ENCODE measurements at places on chromosomes 2 and 18.
A peak's percentile ranks its signal among the peaks of the same experiment; 100 is the strongest.

- no peak for DNase-seq
Observed at GRCh38 chr2:104938231-104938941, 84.5 kb downstream of the POU3F3 start.

DNA sequence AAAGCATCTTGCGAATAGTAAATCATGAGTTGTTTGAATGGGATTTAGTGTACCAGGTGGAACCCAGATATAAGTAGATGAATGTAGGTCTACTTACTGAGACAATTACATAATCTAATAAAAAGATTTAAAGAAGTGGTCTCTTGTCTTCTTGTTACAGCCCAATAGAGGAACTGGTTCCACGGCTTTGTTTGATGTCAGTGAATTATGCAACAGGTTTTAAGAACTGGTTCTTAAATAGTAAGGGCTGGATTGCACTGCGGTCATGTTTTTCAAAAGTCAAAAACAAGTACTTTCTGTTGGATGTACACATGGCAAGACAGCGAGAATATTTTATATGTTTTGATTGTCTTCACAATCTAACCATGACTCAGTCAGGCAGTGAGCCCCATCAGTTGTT is 15.4 kb upstream of the SLC9A2 start:
- no peak for DNase-seq

- peak; percentile 94 for DNase-seq
Observed at GRCh38 chr2:234203135-234203984, 152.9 kb downstream of the SPP2 start.

DNA sequence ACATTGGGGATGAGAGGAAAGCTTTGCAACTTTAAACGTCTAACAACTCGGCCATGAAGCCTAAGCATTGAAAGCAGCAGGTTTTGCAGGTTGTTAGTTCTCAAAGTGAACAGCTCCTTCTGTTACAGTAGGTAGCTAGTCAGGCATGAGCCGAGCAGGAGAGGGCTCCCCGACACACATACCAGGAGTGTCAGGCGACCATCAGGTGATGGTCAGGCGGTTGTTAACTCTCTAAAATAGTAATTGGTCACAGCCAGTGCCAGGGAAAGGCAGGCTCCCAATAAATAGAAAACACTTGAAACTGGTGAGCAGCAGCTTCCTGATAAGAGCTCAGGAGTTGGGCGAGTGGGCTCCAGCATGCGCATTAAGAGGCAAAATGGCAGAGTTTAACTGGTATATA is 53.5 kb upstream of the DAPL1 start:
- no peak for DNase-seq

- DNase-seq = peak; percentile 40
Observed at GRCh38 chr2:225074366-225074765, 32.1 kb upstream of the DOCK10 start.

- DNase-seq = no peak
Observed at GRCh38 chr2:201383136-201383535, 26.0 kb upstream of the FLACC1 start.

- DNase-seq = no peak
Observed at GRCh38 chr2:182321096-182321495, 105.7 kb downstream of the PDE1A start.

DNA sequence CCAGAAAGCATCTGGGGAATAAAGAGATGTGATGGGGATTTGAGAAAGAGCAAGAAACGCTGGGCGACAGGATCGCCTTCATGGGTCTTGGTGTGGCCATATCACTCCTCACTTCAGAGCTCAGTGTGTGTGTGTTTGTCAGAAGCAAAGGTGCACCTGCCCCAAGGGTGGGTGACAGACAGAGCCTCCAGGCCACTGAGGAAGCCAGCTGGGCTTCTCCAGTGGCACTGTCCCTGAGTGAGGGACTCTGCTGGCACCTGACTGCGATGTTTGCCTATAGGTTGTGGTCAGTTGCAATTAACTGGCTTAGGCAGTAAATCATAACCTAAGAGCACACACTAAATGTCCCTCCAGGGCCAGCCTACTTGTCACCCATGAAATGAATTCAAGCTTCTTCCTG is 23.5 kb upstream of the GNAL start:
- DNase-seq = no peak

DNA sequence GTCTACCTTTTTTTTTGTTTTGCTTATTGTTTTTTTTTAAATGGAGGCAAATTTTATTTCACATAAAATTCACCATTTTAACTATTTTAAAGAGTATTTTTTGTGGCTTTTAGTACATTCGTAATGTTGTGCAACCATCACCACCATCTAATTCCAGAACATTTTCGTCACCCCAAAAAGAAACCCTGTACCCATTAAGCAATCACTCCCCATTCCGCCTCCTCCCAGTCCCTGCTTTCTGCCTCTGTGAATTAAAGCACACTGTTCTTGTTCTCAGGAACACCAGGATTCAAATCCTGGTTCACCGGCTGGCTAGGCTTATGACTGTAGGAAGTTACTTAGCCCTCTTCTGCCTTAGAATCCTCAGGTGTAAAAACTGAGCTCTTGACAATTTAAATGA is 36.9 kb upstream of the EPAS1 start:
- no peak for DNase-seq

DNA sequence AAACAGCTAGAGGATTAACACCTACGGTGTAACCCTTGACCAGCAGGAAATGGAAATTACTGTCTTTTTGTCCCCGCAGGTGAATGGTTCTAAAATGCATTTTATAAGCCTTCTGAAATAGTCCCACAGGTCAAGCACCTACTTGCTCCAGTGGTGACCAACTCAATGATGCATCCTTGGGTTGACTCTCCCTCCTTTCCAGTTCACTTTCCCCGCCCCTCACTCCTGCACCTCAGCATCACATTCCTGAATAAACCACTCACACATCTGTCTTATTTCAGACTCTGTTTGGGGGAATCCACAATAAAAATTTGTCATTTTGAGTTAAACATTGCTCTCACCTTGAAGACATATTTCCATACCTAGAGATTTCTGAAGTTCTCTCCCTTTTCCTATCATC is 446.0 kb upstream of the TNP1 start:
- DNase-seq = no peak

DNA sequence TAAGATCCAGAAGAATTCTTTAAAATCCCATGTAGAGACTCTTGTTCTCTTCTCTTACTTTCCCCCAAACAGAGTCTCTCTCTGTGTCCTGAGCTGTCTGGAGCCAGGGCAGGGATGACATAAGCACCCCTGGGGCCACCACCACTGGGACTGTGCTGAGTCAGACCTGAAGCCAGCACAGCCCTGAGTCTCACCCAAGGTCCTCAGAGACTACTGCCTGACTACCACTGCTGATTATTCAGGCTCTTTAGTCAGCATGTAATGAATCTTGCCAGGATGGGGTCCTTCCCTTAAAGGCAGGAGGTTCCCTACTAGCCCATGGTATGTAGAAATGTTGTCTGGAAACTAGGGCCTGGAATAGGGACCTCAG is 34.9 kb upstream of the DYNC1I2 start:
- DNase-seq = peak; percentile 89

DNA sequence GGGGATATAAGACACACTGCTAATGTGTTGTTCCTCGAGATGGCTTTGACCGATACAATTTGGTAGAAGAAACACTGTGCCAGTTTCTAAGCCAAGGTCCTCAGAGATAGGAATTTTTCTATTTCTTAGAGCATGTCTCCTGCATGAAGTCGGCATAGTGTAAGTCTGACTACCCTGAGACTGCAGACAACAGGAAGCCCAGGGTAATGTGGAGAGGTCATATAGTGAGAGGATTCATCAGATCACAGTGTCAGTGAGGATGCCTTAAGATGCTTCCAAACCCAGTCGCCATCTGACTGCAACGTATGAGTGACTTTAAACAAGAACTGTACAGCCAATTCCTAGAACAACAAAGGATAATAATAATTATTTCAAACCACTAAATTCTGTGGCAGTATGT is 818.3 kb upstream of the GYPC start:
- DNase-seq = no peak

DNA sequence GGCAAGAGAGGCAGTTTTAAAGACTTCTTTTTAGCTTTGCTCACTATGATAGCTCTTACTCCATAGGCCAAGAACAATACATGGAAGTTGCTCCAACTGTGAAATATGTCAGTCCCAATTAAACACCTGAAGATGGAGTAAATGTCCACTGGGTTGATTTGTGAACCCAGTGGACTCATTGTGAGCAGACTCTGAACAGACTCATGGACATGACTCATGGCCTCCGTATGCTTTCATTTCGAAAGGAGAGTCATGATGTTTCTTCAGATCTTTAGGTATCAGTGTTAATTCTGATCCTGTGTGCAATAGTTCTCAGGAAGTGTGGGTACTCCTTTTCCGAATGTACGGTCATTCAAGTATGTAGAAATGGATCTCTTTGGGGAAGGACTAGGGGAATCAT is 5.4 kb upstream of the CWC22 start:
- peak; percentile 55 for DNase-seq

DNA sequence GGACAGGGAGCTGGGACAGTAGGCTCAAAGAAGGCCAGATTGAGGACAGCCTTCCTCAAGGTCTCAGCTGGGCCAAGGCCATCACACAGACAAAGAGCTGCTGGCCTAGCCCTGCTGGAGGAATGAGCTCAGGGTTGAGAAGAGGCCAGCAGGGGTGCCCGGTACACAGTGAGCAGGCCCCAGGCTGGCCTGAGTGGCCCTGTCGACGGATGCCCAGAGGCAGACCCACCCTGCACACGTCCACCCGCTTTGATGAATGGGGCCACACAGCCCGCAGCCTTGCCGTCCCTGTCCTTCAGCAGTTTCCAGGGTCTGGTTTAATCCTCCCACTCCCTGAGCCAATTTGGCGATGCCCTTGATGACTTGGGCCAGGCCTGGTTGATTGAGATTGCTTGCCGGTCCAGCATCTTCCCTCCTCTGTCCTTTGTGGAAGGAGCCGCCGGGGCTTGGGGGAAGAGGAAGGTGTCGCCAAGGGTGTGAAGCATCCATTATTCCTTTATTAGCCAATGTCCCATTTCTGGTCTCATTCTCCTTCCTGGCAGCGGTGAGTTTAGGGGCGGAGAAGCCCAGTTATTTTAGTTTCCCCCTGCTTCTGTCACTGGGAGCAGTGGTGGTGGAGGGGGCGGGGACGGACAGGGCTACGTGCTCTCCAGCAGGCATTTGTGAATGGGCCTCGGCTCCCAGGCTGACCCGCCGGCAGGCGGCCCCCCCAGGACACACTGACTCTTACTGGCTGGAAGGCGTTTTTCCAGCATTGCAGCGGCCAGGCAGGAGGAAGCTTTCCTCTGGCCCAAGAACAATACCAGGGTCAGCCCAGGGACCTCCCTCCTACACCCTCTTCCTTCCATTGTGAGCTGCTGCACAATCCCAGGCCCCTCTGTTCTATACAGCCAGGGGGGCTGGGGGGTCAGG is 141.8 kb downstream of the CTIF start:
- no peak for DNase-seq

DNA sequence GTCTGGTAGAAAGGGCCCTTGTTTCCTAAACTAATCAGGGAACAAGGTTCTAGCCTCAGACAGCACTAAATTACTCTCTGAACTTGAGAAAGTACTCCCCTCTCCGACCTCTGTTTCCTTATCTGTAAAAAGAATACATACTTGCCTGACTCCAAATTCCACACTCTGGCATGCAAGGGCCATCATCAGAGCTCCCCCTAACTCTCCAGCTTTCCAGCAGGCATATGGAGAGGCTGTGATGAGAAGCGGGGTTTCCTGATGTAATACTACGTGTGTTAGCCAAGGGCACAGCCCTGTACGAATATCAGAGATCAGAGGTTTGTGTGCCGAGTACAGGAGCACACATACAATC is 1.8 kb upstream of the EVA1A start:
- DNase-seq = no peak

- no peak for DNase-seq
Observed at GRCh38 chr2:45259547-45260160, 250.4 kb upstream of the SIX2 start.

GRCh38 chr2:99571954-99572353 is 82.1 kb upstream of the REV1 start:
- DNase-seq = peak; percentile 62

- no peak for DNase-seq
Observed at GRCh38 chr18:9400197-9400596, 65.6 kb downstream of the TWSG1 start.

DNA sequence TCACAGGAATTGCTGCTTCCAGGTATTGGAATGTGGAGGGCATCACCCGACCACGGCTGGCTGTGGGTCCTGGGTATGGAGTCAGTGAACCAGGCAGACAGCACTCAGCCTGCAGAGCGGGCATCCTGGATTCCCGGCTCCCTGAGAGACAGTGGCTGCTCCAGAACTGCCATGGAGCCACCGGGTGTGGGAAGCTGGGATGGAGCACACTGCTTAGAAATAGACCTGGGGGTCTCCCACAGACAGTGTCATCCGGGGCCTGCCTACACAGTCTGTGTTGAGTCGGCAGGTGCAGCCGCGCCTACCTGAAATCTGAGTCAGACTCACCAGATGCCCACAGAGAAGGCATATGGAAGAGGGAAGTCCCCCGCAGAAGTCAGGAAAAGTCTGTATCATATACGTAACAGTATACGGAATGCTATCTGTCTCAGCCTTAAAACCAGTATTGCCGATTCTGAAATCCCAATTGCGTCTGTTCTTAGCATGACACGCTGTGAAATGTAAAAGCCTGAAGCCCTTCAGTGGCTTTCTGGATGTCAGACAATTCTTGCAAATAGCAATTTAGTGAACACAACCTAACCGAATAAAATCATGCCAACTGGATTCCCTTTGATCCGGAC is 509.7 kb upstream of the MYT1L start:
- DNase-seq = no peak

DNA sequence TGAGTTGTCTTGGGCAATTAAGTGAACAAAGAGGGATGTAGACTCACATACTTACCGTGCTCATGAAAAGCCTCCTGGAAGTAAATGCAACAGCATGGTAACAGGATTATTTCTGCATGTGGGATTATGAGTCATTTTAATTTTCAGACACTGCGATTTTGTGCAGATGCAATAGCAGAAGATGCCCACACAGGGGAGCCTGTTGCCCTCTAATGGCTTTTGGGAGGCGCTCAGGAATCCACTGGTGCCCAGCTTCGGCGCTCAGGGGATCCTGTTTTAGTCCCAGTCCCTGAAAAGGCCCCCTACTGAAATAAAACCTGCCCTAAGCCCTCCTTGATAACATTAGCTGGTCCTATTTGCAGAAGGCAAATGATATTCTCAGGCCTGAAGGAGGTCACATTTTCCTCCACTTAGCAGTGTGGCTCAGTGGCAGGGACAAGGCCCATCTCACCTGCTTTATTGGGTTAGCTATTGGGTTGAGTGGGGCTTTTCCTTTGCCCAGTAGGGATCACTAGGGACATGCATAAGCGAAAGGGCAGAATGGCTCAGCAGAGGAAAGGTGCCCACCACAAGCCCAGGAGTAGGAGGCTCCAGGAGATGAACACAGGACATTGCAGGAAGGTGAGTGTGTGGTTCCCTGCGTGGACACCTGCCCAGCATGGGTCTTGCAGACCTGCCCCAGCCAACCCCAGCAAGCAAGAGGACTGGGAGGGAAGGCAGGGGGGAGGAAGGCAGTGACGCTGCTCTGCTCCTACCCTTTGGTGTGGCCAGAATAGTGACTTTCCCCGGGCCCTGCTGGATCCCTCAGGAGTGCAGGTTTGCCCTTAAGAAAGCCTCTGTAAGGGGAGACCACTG is 26.5 kb upstream of the KCNS3 start:
- peak; percentile 72 for DNase-seq

GRCh38 chr2:16255120-16255519 is 314.8 kb downstream of the MYCN start:
- no peak for DNase-seq

GRCh38 chr18:78562531-78562961 is 417.1 kb upstream of the SALL3 start:
- DNase-seq = no peak

- DNase-seq = no peak
Observed at GRCh38 chr2:130795431-130795830, 40.1 kb downstream of the AMER3 start.

- DNase-seq = peak; percentile 54
Observed at GRCh38 chr18:70288171-70288850, 534 bp upstream of the SOCS6 start.

GRCh38 chr18:74290794-74291471 is 830 bp downstream of the CYB5A start:
- no peak for DNase-seq

All from fibroblast of skin of scalp (primary cell).